ENCODE measurements at places on chromosomes 5 and 9. TPM values are rescaled to one million over a fixed set of nuclear protein-coding genes. Genes with fewer than 3 reads are reported as not detected.

SSBP2 gene
- 25.7 TPM for total RNA-seq

SLC1A3 gene
- 2.1 TPM for total RNA-seq

CDC25C gene
- total RNA-seq, result 22.4 TPM

IL31RA gene
- total RNA-seq, result 1.2 TPM

LECT2 gene
- total RNA-seq, result not detected

CCDC192 gene
- total RNA-seq, result not detected

PCDHGA6 gene
- total RNA-seq, result 3.2 TPM

PCDHB14 gene
- total RNA-seq, result 0.11 TPM

PCDHGB5 gene
- 16.2 TPM for total RNA-seq

UBAP2 gene
- total RNA-seq, result 16.9 TPM

FOXD4L3 gene
- total RNA-seq, result not detected

DMRT2 gene
- total RNA-seq, result 0.62 TPM

NR6A1 gene
- 1.3 TPM for total RNA-seq

ENG gene
- total RNA-seq, result 7.1 TPM

PCDHA1 gene
- under 0.01 TPM for total RNA-seq
